ENCODE measurements at places on chromosomes 11 and 22.

- DNase-seq: no peak
Measured at GRCh38 chr11:94641167-94641761, 74.1 kb downstream of the PIWIL4 start.

GRCh38 chr11:38824573-38824972 lies 2226.5 kb upstream of the RAG2 start:
- DNase-seq: no peak

- no peak for DNase-seq
Measured at GRCh38 chr22:47162865-47163264, 400.4 kb downstream of the TBC1D22A start.

DNA sequence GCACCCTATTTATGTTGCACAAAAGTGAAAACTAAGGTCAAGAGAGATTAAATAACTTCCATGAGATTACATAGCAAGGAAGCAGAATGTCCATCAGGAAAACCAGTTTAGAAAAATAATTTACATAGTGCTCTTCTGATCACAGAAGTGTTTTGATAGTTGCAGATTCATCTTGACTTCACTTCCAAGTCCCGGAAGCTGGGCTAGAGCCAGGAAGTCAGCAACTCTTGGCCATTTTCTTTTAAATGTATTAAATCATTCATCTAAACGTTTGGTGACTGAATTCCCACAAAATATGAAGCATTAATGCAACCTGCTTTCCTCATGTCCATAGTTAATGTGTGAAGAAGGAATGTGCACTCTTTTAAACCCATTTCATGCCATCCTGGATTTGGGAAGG lies 29.7 kb downstream of the APLP2 start:
- DNase-seq: no peak

DNA sequence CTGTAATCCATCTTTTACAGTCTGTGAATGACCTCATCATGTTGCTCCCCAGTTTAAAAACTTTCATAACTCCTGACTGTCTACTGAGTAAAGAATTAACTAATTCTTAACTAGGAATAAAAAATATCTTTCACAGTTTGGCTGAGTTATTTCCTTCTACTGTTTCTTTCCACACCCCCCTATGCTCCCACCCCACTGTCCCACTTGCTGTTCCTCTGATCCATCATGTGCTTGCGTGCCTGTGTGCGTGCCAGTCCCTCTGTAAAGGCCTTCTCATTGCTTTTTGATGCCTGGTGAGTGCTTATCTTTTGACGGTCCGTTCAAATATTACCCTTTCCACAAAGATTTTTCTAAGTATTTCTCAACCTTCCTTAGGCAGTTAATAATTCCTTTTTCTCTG lies 55.6 kb downstream of the ATG16L2 start:
- DNase-seq: no peak

DNA sequence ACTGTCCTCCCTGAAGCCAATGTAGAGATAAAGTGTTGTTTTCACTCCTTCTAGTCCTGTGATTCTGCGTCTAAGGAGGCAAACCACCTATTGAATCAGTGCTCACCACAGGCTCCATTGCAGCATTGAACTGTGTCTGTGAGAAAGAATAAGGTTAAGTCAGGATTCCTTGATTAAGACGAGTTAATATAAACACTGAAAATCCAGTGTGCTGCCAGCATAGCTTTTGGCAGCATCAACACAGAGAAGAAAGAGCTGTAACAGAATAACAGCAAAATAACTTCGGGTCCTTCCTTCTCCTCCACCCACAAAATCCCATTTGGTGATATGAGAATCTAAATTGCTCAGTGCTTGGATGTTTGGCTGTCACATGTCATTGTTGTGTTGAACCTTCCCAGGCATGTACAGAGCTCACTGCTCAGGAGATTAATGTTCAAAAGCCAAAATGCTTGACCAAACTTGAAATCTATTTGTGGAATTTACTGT lies 185.2 kb upstream of the DDI1 start:
- no peak for DNase-seq

- DNase-seq: no peak
Measured at GRCh38 chr22:24441406-24442351, 14.3 kb downstream of the ADORA2A start.

DNA sequence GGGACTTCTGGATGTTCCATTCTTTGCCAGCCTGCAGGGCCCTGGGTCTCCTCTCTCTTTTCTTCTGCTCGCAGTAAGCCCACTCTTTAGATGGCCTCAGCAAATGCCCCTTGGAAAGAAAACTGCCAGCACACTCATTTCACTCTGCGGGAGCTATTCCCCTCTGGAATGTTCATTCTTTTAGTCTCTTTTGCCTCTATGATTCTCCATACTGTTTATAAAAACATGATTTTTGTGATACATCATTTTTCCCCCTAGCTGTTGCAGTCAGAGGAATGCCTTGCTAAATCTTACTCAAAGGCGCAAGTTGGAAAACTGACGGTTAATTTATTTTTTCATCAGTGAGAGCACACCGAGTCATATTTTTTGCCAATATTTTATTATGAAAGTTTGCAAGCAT lies 184.9 kb downstream of the SNX19 start:
- no peak for DNase-seq

DNA sequence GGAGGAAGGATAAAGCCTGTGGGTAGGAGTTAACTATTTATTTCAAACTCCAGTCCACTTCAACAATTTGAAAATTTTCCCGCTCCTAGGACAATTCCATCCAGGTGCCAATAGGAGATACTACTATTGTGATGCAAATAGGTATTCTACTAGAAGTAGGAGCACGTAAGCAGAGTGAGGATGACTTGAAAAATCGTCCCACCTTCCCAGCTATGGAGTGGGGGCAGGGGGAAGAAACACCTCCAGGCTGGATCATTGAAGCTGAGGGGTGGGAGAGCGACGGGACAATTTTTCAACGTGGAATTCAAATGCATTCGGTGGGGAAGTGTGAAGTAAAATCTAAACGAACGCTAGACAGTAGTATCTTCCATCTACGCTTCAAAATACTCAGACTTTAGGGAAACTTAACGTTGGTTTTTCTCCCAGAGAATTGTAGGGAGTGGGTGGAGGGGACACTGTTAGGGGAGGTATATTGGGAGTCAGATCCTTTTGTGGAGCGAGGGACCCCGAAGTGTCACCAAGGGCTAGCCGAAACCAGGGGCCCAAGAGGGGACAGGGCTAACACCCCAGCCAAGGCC lies 523 bp upstream of the ARHGAP42 start:
- no peak for DNase-seq

- no peak for DNase-seq
Measured at GRCh38 chr11:44606472-44606871, 41.0 kb downstream of the CD82 start.

- no peak for DNase-seq
Measured at GRCh38 chr22:19148417-19149046, 1.6 kb downstream of the GSC2 start.

- DNase-seq: no peak
Measured at GRCh38 chr11:126305699-126306098, 1.8 kb downstream of the DCPS start.

GRCh38 chr11:1869427-1870325 lies 16.8 kb downstream of the LSP1 start:
- no peak for DNase-seq

GRCh38 chr11:20066013-20066782 lies 94.1 kb downstream of the DBX1 start:
- no peak for DNase-seq

- DNase-seq: no peak
Measured at GRCh38 chr22:33038836-33039235, 19.3 kb downstream of the SYN3 start.

- DNase-seq: peak; percentile 51
Measured at GRCh38 chr11:106156290-106156937, 79.0 kb downstream of the AASDHPPT start.

DNA sequence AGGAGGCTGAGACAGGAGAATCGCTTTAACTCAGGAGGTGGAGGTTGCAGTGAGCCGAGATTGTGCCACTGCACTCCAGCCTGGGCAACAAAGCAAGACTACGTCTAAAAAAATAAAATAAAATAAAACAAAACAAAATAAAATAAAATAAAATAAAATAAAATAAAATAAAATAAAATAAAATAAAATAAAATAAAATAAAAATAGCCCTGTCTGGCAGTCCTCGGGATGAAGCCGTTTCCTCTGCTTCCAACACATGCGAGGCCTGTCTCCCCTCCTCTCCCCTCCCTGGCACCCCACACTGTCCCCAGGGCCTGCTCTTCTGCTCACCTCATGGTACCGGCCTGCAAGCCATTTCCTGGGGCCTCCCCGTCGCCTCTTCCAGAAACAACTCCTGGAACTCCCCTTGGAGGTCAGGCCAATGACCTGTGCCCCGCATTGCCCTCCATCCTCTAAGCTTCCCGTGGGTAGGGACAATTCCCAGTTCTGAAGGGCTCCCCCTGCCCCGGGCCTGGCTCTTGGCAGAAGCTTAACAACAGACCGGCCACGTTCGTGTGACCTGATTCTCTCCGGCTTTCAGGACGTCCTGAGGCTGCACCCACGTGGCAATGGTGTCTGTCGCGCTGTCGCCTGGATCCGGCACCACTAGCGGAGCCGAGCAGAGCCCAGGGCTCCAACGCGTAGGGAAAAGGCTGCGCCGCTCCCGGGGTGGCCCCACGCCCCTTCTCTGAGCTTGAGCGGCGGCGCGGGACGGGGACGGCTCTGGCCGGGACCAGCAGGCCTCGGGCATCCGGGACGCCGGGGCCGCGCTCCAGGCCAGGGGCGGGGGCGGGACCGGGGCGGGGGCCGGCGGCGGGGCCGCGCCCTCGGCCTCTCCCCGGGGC lies 456 bp upstream of the PARVB start:
- DNase-seq: no peak

GRCh38 chr11:15918212-15918611 lies 438.1 kb downstream of the SOX6 start:
- no peak for DNase-seq

DNA sequence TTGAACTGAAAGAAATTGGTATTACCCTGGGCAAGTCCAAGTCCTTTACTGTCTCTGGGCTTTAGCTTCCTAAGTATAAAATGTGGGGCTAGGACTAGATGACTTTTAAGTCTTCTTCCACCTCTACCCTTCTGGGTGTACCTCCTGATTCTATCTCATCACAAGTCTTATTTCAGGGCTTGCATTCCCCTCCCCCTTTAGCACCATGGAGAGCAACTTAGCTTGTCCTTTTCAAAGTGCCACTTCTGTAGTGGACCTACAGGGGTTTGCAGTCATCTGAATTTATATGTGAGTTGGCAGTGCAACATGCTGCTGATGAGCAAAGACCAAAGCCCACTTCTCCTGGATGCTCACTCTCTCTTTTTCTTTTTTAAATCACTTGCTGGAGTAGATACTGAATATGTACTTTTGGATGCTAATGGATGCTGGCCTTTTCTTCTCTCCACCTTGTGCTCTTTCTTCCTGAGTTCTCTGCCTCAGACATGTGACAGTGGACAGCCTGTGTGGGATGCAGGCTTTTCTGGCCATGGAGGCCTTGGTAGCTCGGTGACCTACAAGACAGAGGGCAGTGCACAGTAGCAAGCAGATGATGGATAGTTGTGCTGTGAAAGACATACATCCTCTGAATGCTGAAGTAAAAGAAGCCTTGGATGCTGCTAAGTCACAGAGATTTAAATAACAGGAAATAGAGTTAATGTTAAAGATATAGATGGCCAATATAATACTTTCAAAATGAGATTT lies 185.0 kb downstream of the NELL1 start:
- DNase-seq: no peak

DNA sequence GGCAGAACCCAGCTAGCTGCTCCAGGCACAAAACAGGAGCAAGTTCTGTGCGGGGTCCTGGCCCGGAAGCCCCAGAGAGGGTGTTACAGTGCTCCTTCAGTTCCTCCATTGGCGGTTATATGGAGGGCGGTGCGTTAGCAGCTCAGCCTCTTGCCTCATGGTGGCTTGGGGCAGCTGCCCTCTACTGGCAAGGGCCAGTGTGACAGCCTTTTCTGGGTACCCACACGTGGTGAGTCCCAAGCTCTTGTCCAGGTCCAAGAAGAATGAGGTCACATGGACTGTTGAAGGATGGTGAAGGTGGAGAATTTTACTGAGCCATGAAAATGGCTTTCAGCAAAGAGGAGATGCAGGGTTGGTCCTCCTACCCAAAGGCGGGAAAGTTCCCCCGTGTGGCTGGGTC lies 100.5 kb downstream of the WT1 start:
- no peak for DNase-seq

- no peak for DNase-seq
Measured at GRCh38 chr11:6584528-6584927, 18.9 kb downstream of the RRP8 start.

- no peak for DNase-seq
Measured at GRCh38 chr11:75269367-75269660, 28.7 kb downstream of the TPBGL start.

DNA sequence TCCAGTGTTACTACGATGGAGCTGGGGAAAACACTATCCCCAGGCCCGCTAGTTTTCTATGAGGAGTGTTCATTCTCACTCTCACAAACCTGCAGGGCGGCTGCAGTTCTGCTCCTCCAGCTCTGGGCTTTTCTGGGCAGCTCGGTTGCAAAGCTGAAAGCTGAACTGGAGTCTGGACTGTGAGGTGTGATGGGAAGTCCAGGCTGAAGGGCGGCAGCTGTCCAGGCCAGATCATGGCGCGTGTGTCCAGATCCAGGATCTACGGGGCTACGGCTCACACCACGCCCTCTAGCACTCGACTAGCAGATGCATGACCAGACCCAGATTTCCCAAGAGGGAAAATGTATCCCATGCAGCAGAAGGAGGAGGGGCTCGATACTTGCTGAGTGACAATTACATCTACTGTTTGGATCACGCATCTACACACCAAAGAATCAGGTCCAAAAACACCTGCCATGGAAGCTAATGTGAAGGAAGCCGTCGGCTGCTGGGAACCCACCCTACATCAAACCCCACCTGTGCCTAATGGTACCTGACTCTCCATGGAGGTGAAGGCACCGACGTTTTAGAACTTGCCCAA lies 555.0 kb downstream of the BRD1 start:
- DNase-seq: no peak

- DNase-seq: no peak
Measured at GRCh38 chr22:24443668-24444067, 16.3 kb downstream of the ADORA2A start.

DNA sequence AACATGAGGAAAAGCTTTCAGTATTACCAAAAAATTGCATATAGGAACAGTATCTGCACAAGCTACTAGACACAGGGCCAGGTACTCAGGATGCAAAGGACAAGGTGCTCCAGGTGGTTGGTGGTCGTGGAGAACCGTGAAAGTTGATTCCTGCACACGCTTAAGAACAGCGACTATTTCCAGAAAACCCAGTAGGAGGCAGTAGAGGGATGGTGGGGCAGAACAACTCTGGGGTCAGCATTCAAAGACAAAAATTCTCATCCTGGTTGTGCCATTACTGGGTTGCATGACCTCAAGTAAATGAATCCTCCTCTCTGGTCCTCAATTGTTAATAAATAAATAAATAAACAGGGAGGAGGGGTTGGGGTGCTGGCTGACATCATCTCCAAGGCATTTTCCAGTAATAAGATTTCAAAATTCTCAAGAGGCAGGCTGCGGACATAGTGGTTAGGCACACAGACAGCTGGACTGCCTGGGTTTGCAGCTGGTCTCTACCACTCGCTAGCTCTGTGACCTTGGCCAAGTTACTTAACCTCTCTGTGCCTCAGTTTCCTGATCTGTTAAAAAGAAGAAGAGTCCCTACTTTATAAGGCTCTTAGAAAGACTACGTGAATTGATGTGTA lies 89.6 kb downstream of the ISX start:
- no peak for DNase-seq
